A549 (cell line): ENCODE measurements at places on chromosomes 2 and 18. TPM values are rescaled to one million over a fixed set of nuclear protein-coding genes. Genes with fewer than 3 reads are reported as not detected.

Gene ERBB4
- polyA plus RNA-seq, result not detected in 3 replicates

GRCh38 chr2:42298132-42298531 is 62.9 kb downstream of the COX7A2L start:
- DNase-seq, result no peak

DNA sequence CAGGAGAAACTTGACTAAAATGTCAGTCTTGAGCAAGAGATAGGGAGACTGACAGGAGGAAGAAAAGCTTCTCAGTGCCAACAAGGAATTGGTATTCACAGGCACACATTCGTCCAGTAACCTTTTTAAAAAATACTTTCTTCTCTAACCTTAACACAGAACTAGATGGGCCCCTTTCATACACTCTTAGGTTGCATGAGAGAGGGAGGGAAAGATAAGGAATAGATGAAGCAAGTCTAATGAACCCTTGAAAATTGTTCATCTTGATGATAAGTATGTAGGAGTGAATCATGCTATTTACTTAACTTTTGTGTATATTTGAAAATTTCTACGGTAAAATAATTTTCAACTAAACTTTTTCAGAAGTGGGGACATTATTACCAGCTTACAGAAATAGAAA is 42.0 kb upstream of the CCDC88A start:
- no peak for DNase-seq

- DNase-seq, result no peak
Observed at GRCh38 chr2:159561786-159562185, 54.6 kb downstream of the BAZ2B start.

- DNase-seq, result no peak
Observed at GRCh38 chr18:35753306-35753910, 171.9 kb downstream of the GALNT1 start.

DNA sequence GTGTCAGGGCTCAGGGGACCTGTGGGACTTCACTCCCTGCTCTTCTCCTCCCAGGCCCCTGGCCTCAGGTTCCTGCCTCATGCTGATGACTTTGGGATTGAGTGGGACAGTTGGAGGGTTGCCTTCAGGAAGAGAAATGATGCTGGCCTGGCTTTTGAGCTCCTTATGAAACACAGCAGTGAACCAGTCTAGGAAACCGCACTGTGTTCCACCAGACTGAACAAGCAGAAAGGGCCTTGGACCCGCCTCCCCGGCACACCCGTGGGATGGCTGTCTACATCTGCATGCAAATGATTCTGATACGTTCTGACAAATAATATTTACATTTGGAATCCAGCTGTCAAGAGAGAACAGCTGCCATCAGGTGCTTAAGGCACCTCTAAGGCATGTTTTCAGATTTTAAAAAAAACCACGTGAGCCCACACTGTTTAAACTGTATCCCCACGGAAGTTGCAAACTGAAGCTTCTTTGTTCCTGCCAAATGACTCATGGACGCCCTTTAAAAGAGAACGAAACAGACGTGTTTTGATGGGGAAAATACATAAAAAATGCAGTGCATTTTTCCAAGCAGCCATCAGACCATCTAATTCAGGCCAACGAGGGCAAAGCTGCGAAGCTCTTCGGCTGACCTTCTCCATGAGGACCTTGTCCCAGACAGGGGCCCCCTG is 27.6 kb upstream of the ASAP2 start:
- DNase-seq, result no peak

GRCh38 chr2:200135082-200135481 is 171.4 kb upstream of the SPATS2L start:
- no peak for DNase-seq
